Stimulated activated CD4-positive, alpha-beta T cell treated with anti-CD3 and anti-CD28 coated beads, Interleukin-4, amount 100 ng/mL, for 48 hours (primary cell): ENCODE measurements at places on chromosomes 4 and X.

DNA sequence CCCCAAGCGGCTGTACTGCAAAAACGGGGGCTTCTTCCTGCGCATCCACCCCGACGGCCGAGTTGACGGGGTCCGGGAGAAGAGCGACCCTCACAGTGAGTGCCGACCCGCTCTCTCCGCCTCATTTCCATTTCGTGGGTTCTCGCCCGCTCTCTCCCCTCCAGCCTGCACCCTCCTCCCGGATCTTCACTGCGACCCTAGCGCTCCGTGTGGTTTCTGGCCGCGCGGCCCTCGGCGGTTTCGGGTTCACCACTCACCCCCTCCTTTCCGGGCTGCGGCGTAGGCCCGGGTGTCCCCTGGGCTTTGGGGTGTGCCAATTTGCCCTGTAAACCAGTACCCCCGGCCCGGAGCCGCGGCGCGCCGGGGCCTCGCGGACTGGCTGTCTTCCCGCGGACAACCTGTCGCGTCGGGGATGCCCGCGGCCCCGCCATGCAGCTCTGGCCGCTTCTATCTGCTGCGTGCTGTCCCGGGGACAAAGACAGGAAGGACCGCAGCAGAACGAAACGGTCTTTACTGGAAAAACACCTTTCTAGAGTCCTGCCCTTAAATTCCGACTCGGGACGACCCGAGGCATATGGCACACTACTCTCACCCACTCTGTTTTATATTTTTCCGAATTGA, 737 bp downstream of the FGF2 start:
- DNase-seq: peak; percentile 4

- no peak for DNase-seq
Measured at GRCh38 chrX:16517039-16517605, 132.8 kb upstream of the S100G start.

DNA sequence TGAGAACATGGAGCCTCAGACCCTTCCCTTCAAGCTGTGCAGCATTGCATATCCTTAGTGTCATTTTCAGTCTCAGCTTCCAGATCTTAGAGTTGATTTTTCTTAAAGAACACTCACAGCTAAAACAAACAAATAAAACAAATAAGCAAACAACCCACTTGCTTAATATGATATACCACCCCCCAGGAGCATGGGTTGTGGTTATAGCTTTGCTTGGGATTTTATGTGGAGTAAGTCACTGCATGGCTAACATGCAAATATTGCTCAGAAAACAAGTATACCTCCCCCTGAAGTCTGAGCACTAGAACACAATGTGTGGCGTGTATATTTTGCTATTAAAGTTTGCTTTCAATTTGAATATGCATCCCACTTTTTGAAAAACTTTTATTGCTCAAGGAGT, 78.6 kb downstream of the MGST2 start:
- DNase-seq: no peak

- DNase-seq: no peak
Measured at GRCh38 chr4:135244696-135245095, 1043.1 kb upstream of the PABPC4L start.

DNA sequence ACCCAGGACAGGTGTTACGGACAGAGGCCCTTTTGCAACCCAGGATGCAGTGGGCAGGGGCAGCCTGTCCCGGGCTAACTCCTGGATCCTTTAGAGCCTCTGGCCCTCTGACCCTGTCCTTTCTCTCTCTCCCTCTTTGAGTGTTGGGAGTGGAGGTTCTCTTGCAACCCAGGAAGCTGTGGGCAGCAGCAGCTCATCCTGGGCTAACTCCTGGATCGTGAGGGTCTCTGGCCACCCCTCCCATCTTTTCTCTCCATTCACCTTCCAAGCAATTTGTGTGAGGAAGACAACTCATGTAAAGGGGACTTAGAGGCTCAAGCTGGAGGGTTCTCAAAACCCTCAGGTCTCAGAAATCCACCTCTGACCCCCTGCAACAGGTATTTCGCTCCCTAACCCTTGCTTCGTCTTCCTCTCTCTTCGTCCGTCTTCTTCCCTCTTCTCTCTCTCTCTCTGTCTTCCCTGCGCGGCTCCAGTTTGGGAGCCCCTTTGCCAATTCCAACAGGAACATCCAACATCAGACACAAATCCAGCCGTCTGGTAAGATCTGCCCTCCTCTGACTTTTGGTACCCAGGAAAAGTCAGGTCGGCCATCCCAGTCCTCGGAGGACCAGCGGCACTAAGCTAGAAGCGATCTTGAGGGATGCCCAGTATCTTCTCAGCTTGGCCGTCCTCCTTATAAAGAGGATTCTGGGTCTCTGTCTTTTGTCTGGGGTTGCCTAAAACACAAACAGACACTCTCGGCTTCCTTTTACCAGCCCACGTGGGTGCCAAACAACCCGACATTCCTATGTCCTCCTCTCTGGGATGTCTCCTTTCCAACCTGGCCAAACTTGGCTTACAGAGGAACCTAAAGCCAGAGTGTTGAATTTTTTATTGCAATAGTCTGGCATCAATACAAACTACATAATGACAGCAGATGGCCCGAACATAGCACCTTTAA, 7.9 kb downstream of the ASMTL start:
- DNase-seq: no peak

GRCh38 chr4:75637176-75637575, 6.8 kb upstream of the CDKL2 start:
- DNase-seq: no peak

- DNase-seq: no peak
Measured at GRCh38 chr4:6907658-6908191, 1.9 kb upstream of the TBC1D14 start.

- DNase-seq: no peak
Measured at GRCh38 chrX:87924619-87925018, 407.0 kb downstream of the KLHL4 start.

- DNase-seq: no peak
Measured at GRCh38 chr4:156781852-156782251, 189.7 kb downstream of the PDGFC start.

GRCh38 chr4:94603170-94603747, 151.5 kb downstream of the PDLIM5 start:
- DNase-seq: no peak

GRCh38 chr4:147755561-147756295, 23.8 kb downstream of the ARHGAP10 start:
- DNase-seq: no peak

DNA sequence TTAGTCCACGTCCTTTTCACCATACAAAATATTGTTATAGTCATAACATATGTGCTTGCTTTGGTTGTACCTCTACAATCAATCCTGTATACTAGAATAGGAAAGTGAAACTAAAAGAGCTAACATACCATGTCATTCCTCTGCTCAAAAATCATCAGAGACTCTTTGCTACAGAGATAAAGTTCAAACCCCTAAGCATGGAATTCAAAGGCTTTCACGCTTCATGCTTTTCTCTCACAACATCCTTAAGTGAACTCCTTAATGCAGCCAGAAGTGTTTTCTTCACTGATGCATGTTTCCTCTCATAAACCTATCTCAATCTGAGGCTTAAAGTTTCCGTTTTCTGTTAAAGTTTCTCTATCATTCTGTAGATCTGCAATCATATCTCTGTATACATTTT, 744.6 kb upstream of the IGFBP7 start:
- no peak for DNase-seq

- DNase-seq: no peak
Measured at GRCh38 chr4:144732584-144733428, 86.8 kb downstream of the HHIP start.

GRCh38 chrX:120499301-120500072, 30.4 kb upstream of the LAMP2 start:
- DNase-seq: no peak

GRCh38 chrX:123976706-123977316, 15.3 kb downstream of the STAG2 start:
- no peak for DNase-seq

- no peak for DNase-seq
Measured at GRCh38 chr4:67035501-67035900, 509.8 kb downstream of the CENPC start.

GRCh38 chrX:69151866-69152284, 13.4 kb downstream of the PJA1 start:
- DNase-seq: no peak

GRCh38 chrX:2583194-2584162, 82.7 kb upstream of the DHRSX start:
- DNase-seq: no peak

DNA sequence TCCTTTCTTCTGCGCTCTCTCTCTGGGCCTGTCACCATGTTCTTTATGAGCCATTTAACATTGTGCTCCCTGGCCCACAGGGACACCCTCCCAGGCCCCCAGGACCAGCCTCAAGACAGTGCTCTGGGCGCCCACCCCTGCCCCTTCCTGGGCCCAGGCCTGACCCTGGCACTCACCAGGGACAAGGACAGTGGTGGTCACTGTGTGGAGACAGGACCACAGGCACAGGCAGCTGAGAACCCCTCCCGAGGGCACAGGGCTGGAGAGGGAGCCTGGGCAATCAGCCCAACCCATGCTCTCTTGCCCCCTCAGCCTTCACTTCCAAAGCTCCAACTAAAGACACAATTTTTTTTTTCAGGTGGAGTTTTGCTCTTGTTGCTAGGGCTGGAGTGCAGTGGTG, 218.2 kb upstream of the PSAPL1 start:
- DNase-seq: no peak

- DNase-seq: no peak
Measured at GRCh38 chrX:1358793-1359476, 22.4 kb downstream of the IL3RA start.

DNA sequence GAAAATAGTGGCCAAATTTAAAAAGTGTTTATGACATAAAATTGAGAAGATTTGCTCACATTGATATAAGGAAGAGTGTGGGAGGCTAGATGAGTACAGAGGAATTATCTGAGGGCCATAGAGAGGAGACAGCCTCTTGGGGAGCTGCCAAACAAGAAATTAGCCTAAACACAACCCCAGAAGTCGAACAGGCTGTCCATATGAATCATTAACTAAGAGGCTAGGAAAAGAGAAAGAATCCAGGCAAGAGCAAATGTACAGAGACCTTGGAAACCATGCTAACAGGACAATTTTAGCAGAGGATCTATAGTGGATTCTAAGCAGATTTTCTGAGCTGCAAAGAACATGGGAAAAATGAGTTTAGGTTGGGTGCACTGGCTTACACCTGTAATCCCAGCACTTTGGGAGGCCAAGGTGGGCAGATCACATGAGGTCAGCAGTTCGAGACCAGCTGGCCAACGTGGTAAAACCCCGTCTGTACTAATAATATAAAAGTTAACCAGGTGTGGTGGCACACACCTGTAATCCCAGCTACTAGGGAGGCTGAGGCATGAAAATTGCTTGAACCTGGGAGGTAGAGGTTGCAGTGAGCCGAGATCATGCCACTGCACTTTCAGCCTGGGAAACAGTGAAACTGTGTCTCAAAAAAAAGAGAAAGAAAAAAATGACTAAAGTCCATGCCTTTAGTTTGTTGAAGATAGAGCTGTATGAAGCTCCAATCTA, 76.1 kb downstream of the NWD2 start:
- DNase-seq: no peak

DNA sequence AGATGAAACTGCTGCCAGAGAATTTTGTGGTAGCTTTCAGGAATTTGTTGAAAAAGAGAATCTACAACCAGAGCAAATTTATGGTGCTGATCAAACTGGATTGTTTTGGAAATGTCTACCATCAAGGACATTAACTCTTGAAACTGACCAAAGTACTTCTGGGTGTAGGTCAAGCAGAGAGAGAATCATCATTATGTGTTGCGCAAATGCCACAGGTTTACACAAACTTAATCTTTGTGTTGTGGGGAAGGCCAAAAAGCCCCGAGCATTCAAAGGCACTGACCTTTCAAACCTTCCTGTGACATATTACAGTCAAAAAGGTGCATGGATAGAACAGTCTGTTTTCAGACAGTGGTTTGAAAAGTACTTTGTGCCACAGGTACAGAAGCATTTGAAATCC, 2.1 kb downstream of the TIGD2 start:
- no peak for DNase-seq

- DNase-seq: no peak
Measured at GRCh38 chr4:139521754-139522401, 34.1 kb downstream of the SETD7 start.

DNA sequence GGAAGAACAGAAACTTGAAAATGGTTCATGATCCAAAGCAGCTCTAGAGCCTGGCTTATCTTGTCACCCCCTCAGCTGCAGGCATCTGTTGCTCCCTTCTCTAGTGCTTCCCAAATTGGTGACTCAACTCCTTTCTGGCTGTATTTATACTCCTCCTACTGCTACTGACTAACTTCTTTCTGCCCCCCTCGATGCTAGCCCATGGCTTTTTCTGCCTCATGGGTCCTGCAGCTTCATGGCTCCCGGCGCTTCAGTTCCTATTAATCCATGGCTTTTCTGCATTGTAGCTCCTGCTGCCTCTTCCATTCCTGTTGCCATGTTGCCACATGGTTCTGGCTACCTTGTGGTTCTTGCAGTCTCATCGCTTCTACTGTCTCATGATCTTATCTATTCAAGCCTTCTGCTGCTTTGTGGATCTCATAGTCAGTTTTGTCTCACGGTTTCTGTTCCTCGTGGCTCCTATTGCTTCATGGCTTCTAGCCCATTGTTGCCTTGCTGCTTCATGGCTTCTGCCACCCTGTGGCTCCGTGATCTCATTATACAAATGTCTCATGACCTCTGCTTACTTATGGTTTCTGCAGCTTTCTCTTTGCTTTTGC, 48.1 kb downstream of the SMC1A start:
- DNase-seq: no peak

GRCh38 chr4:53967986-53968385, 96.4 kb downstream of the CHIC2 start:
- DNase-seq: no peak

DNA sequence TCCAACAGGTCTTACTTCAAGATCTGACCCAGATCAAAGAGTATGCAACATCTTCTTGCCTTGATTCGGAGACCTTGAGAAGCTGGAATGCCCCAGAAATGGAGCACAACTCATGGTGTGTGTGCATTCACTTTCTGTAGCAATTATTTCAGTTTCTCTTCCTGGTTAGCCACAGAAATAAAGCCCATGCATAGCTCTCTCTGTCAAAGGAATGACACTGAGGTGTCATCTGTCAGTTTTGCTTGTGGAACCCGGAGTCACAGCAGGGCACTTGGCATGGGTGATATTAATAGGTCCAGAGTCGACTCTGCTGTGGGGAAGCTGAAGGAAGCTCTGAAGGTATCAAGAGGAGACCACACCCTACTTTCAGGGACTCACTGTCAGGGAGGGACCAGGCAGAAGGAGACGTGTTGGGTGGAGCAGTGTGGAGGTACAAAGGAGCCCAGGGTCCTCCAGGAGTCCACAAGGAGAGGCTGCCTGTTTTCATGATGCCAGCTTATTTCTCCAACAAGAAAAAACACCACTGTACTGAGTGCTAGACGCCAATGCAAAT, 10.7 kb downstream of the CLNK start:
- DNase-seq: no peak

GRCh38 chr4:91087743-91088142, 960.5 kb downstream of the CCSER1 start:
- no peak for DNase-seq

DNA sequence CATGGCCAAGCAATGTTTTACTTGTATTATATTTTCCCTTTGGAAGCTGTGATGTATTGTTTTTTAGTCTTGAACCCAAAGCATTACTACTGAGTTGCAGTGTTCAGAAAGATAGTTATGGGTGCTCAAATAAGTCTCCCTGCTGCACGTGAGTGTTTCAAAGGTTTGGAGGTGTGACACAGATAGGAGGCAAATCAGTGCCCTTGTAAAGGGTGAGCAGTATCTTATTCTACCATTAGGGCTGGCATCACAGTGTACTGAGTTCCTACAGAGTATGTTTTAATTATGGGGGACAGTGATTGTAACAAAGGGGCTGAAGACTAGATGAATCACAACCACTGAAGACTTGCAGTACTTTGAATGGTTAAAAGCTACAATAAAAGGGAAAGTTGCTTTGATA, 38.3 kb downstream of the NOCT start:
- DNase-seq: no peak

- no peak for DNase-seq
Measured at GRCh38 chrX:12379671-12380070, 241.4 kb downstream of the FRMPD4 start.

- no peak for DNase-seq
Measured at GRCh38 chr4:188459381-188459780, 320.1 kb downstream of the TRIML1 start.
